ENCODE measurements at places on chromosomes 6 and 20.

GRCh38 chr20:59573837-59574236, 30.5 kb upstream of the PHACTR3 start:
- DNase-seq = no peak

- peak; percentile 80 for DNase-seq
Observed at GRCh38 chr6:151060096-151060765, 179.5 kb upstream of the AKAP12 start.

DNA sequence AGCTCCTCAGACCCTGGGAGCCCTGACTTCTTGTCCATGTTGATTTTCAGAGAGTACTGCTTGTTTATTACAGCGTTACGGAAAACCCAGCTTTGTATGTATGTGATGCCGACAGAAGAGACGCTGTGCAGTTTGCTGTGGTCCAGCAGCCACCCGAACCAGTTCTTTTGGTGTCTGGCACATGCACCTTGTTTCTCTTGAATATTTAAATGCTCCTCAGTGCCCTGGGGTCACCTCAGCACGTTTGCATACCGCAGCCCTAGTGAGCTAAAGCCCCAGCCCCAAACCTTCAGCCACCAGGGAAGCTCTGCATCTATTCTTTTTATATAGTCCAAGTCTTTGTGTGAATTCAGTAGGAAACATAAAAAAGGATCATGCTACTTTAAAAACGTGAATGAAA, 39.9 kb downstream of the AFDN start:
- DNase-seq = no peak

DNA sequence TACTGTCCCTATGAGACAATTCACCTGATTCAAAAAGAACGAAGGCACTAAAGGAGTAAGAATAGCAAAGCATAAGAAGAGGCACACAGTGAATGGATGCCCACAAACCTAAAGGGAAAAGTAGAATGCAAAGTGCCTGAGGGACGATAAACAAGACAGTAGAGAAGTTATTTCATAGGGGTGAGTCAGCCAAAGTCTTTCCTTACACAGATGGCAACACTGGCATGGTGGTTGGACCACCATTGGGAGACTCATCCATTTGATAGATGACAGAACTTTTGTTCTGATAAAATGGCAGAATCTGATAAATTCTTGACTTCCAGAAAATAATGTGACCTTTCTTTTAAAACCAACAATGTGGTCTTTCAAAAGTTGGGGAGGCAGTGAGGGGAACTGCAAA, 148.1 kb upstream of the HDAC2 start:
- DNase-seq = no peak

- no peak for DNase-seq
Observed at GRCh38 chr20:24953209-24953575, 4.1 kb downstream of the CST7 start.

DNA sequence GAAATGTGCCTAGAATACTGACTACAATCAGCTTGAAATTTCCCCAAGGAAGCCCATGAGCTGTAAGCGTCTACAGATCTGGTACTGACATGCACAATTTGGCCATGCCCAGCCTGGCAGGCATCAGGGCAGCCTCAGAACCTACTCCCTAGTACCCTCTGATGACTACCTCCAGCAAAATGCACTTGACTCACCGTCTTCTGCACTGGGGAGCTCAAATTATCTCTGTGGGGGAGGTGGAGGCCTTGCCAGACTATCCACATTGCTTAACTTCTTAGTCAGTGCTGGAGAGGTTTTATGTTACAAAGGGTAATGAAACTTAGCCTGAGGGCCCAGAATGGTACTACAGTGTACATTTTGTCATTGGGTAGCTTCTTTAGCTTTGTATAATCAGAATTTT, 126.0 kb upstream of the ADGRF1 start:
- peak; percentile 87 for DNase-seq

GRCh38 chr6:151900256-151900655, 92.8 kb downstream of the ESR1 start:
- no peak for DNase-seq

DNA sequence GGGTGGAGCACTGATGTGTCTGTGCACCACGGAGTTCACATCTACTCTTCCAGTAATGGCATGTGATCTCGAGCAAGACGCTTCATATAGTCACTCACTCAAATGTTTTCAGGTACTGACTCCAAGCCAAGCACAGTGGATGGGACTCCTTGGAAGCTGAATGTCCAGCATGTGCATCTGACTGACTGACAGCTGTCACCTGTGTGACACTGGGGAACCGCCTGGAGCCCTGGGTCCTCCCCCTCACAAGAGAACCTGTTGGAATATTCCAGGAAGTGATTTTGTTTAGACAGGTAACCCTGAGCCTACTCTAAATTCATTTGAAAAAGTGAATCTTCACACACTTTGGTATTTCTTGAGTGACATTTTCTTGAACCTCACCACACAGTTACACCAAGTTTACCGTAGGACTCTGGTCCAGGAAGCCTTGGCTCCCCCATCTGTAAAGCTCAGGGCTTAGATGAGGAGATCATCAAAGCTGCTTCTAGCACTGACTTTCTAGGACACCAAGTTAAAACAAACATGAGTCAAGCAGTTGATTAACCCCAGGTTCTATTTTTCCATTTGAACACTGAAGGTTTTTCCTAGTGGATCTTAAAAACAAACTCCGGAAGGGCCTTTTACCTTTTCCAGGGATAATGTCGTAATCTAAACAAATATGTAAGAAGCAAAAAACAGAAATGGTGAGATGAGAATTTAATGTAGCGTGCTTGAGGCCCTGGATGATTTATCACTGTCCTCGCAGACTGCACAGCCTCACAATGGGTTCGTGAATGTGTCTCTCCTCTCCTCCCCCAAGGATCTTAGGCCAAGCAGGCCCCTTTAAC, 50.1 kb downstream of the EDN3 start:
- no peak for DNase-seq

DNA sequence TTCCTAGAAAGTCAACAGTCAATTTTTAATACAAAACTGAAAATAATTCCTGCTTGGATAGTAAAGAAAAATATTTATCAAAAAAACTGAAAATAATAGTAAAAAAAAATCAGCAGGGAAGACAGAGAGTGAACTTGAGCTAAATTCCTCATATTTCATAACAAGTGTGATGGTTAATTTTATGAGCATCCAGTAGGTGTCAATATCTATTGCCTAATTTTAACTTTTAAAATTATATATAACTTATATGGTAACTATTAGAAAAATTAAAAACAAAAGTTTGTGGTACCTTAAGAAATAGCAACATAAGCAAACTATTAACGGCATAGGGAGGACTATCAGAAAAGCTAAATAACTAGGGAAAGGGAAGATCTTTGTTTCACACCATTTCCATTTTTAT, 2.1 kb downstream of the EPM2A start:
- DNase-seq = no peak

GRCh38 chr6:107386340-107386739, 73.0 kb downstream of the PDSS2 start:
- no peak for DNase-seq

GRCh38 chr6:43887906-43888683, 118.1 kb downstream of the VEGFA start:
- no peak for DNase-seq

- no peak for DNase-seq
Observed at GRCh38 chr6:154226461-154226860, 130.1 kb downstream of the IPCEF1 start.

DNA sequence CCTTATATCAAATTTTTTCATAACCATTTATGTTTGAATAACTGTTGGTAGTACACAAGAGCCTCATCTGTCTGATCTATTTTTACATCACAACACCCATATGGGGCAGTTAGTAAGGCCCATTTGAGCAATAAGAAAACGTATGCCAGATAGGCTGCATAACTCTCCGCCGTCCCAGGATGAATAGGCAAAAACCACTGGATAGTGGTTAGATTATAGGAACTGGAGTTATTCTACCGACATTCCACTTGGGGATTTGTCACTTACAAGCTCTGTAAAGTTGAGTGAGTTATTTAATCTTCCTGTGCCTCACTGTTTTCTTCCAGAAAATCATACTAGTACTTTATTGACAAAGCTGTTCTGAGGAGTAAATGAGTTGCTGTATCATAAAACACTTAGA, 881.9 kb downstream of the QKI start:
- no peak for DNase-seq

GRCh38 chr20:32786059-32786760, 24.0 kb downstream of the DNMT3B start:
- no peak for DNase-seq

GRCh38 chr6:73064266-73064665, 161.0 kb downstream of the KHDC1L start:
- no peak for DNase-seq

DNA sequence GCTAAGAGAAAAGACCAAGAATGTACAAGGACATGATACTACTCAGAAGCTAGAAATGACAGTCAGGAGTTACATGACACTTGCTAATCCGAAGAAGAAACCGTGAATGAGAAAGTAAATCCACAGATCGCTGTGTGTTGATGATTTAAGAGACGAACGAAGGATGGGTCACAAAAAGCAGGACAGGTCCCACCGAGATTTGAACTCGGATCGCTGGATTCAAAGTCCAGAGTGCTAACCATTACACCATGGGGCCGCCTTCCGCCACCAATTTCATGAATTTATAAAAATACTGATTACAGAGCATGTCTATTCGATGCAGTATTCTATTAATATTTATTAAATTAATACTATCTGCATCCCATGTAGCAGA, 54.0 kb upstream of the BTN3A2 start:
- DNase-seq = no peak

DNA sequence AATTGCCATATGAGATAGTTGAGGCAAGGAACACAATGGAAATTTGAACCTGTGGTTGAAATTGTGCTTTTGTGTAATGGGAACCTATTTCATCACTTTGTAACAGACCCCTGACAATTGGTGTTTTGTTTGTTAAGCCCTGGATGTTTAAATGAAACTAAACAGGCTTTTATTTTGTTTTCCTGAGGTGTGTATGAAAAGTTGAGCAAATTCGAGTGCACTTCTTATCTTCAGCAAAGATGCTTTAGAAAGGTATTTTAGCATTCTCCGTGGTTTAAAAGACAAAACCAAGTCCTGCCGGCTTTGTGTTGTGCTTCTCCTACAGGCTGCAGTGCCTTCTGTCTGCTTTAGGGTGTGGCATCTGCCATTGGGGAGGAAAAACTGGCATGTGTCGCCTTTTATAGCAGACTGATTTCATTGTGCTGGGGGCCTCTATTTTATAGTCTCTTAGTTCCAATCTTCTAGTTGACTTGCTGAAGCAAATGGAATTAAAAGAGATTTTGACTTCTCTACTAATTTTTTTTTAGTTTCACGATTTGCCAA, 2.2 kb upstream of the ARID1B start:
- no peak for DNase-seq

DNA sequence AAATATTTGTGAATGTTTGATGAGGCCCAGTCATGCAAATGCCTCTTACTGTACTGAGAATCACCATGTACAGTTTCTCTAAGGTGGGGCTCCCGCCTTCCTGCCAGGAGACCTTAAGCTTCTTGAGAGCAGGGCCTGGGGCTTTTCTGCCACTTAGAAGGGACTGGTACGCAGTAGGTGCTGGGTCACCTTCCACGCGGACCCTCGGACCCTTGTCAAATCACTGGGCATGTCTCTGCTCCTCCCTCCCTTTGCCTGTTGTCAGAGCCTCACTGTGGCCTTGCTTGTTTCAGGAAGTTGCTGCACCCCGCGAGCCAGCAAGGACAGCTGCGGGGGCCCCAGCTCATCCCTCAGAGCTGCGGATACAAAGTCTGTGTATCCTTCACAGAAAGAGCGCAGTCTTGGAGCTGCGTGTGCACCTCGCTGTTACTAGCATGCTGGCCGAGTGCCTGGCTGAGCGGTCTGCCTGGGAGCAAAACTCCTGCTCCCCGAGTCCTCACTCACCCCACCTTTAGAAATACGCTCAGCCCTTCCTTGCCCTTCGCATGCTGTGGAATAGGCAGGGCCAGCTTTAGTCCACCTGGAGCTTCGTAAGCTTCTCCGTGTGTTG, 30.7 kb upstream of the IRF4 start:
- no peak for DNase-seq

- no peak for DNase-seq
Observed at GRCh38 chr6:48318670-48319069, 207.7 kb upstream of the PTCHD4 start.

DNA sequence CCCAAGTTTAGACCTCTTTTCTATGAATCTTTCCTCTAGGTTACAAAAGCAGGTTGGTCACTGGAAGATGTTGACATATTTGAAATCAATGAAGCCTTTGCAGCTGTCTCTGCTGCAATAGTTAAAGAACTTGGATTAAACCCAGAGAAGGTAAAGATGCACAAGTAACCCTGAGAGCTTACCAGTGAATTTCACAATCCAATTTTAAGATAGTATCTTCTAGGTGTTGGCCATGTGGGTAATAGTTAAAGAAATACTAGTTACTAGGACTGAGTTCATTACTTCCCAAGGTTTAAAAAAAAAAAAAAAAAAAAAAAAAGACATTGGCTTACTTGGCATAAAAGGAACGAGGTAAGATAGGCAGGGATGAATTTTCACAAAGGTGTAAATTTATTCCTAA, 11.3 kb downstream of the TCP1 start:
- DNase-seq = no peak

GRCh38 chr6:96862560-96862959, 25.3 kb upstream of the GPR63 start:
- DNase-seq = no peak

DNA sequence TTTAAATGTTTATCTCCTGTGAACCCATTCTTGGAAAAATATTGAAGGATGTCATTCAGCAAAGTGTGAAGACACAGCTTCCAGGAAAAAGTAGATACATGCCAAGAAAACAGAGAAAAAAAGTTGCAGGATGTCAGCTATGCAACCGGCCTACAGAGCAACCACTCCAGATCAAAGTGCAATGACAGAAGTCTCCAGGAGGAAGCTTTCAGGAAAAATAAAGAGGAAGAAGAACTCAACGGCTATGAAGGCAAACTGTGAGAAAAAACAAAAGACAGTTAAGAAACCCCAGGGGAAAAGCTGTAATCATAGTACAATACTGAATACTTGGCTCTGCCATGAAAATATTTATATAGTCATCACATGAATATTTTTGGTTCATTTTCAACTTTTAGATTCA, 30.6 kb downstream of the REPS1 start:
- no peak for DNase-seq

- DNase-seq = no peak
Observed at GRCh38 chr6:7045331-7045730, 62.4 kb upstream of the RREB1 start.

DNA sequence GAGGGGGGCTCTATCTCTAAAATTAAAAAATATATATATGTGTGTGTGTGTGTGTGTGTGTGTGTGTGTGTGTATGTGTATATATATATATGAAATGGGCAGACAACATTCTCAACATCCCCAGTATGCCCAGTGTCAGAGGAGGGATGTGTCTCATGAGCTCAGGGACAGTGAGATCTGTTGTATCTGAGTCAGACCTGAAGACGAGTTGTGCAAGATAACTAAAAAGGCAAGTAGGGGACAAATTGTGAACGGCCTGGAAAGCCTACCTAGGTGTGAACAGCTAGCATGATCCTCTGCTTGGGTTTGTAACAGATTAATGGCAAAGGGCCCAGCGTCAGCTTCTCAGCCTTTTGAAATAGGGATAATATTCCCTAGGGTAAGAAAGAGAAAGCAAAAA, 124.3 kb downstream of the FAXC start:
- no peak for DNase-seq

GRCh38 chr6:18115356-18115755, 7.1 kb downstream of the NHLRC1 start:
- no peak for DNase-seq

Measured in AG04449 (cell line).